Hematopoietic multipotent progenitor cell treated with erythropoietin and hydrocortisone succinate and interleukin-3 and kit ligand, for 4 days (in vitro differentiated cells): ENCODE measurements at places on chromosomes 11 and 22.

DNA sequence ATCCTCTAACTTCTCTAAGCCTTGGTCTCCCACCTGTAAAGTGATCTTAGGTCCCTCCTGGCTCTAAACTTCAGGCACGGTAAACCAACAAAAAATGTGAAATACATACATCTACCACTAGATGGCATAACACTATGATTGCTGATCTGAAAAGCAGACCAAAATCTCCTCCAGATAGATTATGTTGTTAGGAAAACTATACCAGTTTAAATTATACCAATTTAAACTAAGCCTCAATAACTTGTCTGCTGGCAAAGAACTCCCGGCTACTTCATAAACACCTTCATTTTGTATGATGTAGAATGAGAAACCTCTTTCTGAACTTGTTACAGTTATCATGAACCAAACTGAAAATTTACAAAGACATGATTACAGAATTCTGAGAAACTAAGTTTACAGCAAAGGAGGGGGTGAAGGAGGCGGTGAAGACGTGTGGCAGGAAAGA, 85.9 kb downstream of the SBF2 start:
- peak; percentile 65 for DNase-seq

DNA sequence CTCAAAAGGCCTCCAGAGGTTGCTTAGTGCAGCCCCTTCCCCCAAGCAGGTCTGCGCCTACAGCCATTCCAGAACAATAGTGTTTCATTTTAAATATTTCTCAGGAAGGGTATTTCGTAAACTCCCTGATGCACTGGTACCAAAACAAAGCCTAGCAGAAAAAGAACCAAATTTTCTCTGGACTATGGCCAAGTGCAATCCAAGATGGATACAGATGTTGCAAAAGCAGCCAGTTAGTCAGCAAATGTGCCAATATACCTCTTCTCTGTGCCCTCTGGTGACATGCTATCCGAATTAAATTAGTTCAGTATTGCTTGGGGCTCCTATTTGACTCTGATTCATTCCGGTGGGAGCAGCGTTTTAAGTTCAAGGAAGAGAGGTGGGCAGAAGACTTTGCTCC, 247.8 kb downstream of the NTM start:
- DNase-seq: no peak

DNA sequence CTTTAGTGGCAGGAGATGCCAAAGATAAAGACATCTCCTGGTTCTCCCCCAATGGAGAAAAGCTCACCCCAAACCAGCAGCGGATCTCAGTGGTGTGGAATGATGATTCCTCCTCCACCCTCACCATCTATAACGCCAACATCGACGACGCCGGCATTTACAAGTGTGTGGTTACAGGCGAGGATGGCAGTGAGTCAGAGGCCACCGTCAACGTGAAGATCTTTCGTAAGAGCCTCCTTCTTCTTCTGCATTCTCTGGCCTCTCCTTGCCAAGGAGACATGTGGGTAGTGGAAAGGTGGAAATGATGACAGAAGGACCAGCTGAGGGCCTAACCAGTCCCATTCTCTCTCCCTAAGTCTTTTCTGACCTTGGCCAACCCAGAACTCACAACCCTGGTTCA, 110.1 kb upstream of the TTC12 start:
- DNase-seq: peak; percentile 5

DNA sequence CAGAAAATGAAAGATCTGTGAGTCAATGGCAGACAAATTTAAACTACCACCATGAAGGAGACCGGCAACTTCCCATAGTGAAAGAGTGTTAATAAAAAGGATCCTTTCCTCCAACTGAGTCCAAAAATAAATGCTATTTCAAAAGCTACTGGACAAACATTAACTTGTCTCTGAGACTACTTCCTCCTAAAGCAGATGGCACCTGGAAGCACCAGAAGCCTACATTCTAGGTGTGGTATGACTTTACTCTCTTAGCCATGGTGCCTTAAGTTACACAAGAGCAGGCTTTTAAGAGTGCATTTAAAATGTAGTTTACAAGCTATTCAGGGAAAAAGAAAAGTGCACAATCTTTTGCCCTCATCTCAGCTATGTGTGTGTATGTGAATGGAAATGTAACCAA, 2.5 kb downstream of the ARHGAP32 start:
- no peak for DNase-seq

GRCh38 chr11:8693555-8693954, 11.0 kb downstream of the RPL27A start:
- DNase-seq: no peak

GRCh38 chr11:35363246-35363801, 56.0 kb downstream of the SLC1A2 start:
- no peak for DNase-seq

DNA sequence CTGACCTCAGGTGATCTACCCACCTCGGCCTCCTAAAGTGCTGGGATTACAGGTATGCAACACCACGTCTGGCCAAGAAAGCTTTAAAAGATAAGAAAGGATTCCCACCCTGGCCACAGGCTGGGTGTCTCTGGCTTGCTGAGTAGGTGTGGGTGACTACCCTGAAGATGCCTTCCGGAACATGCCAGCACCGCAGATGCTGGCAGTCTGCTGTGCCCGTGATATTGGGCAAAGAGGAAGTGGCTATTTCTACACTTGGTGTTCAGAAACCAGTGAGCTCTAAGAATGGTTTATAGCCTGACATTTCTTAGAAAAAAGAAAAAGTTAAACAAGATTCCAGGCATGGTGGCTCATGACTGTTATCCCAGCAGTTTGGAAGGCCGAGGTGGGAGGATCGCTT, 6.1 kb downstream of the MRPL11 start:
- DNase-seq: peak; percentile 73

- peak; percentile 55 for DNase-seq
Measured at GRCh38 chr22:37930270-37930951, 23.0 kb downstream of the C22orf23 start.

- no peak for DNase-seq
Measured at GRCh38 chr11:1436468-1437039, 46.8 kb downstream of the BRSK2 start.
